ENCODE measurements at places on chromosomes 5 and 9.

GRCh38 chr5:71711610-71712009 lies 7.5 kb upstream of the CARTPT start:
- DNase-seq: no peak

DNA sequence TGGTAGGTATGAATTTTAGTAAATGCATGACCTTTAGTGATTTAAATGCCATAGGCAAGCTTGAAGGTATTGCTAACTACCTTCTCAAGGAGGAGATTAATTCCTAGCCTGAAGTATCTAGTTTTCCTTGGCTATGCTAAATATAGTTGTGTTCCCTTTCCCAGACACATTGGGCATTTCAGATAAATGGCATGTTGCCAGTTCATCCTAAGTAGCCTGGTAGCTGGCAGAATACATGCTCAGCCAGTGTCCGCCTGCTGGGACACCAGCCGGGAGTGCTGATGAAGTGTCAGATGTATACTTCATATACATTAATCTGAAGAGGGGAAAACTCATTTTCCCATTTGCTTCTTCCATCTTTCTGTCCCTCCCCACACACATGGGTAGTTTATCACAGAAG lies 196.9 kb downstream of the MAST4 start:
- DNase-seq: no peak

DNA sequence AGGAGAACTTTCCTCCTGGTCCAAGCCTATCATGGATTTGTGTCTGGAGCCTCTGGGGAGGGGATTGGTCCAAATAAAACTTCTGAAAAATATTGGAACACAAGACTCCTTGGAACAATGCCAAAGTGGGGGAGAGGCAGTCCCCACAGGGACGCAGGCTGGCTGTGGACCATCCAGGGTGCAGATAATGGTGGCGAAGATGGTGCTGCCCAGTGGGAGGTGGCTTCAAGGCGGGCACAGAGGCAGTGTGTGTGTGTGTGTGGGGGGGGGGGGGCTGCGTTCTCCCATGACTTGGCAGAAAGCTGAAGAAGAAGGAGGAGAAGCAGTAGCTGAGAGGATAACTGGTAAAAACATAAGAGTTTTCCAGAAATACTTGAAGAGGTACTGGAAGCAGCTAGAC lies 186.4 kb downstream of the MELK start:
- DNase-seq: no peak

- no peak for DNase-seq
Observed at GRCh38 chr5:39167141-39167971, 52.0 kb downstream of the FYB1 start.

GRCh38 chr5:7801891-7802614 lies 48.9 kb downstream of the CFAP90 start:
- DNase-seq: no peak

- no peak for DNase-seq
Observed at GRCh38 chr5:129768735-129769134, 20.8 kb downstream of the MINAR2 start.

- DNase-seq: no peak
Observed at GRCh38 chr9:79432485-79432884, 139.3 kb upstream of the TLE4 start.

- no peak for DNase-seq
Observed at GRCh38 chr5:7395947-7396712, at the start of gene ADCY2. Gene ADCY2, plus strand, starts transcription at chr5:7396138. Its CDS starts 159 bp downstream, at chr5:7396297.

DNA sequence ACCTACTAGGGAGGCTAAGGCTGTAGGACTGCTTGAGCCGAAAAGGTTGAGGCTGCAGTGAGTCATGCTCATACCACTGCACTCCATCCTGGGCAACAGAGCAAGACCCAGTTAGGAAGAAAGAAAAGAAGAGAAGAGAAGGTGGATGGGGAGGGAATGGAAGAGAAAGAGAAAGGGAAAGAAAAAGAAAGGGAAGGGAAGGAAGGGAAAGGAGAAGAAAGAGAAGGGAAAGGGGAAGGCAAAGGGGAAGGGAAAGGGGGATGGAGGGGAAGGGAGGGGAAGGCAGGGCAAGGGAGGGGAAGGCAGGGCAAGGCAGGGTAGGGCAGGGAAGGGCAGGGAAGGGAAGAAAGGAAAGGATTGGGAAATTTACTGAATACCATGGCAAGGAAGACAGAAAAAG lies 157.0 kb downstream of the ACTL7B start:
- no peak for DNase-seq

GRCh38 chr5:142826741-142827492 lies 56.7 kb downstream of the ARHGAP26 start:
- no peak for DNase-seq
